ENCODE measurements at places on chromosomes 11 and 22.

DNA sequence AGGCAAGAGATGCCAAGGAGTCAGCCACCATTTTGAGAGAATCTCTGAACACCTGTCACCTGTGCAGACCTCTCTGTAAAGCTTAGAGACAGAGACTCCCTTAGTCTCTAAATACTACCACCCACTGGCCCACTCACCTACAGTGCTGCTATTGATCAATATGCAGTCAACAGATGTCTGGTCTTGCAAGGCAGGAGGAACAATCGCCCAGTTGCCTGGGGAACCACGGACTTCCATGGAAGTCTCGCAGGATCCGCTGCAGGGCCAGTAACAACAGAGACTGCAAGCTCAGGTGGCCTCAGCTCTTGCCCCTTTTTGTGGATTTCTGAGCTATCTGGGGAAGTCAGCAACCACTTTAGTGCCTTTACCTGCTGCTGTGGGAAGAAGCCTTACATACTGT is 195.1 kb downstream of the OPCML start:
- no peak for DNase-seq

DNA sequence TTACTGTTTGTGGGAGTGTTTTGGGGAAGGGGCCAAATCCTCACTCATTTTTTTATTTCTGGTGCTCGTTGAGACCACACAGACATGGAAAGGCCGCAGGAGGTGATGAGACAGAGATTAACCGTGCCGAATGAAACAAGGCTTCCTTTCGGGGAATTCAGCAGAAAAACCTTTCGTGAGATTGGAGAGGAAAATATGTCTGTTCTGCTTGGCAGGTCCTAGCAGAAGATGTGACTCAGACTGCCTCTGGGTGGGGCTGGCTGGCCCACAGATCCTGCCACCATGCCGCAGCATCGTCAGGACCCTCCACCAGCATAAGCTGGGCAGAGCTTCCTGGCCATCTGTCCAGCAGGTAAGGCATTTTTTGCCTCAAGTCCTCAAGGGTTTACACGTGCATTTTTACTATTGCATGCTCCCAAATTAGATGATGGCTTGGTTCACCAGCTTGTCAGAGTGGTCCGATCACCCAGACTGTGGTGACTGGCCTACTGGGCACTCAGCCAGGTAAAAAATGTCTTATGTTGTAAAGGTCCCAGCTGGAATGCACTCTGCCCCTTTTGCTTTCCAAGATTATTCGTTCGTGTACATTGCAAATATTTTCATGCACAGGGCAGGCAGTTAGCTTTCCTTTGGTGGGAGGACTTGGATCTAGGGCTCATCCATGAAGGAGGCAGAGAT is 1.5 kb downstream of the DDB2 start:
- DNase-seq = peak; percentile 57

DNA sequence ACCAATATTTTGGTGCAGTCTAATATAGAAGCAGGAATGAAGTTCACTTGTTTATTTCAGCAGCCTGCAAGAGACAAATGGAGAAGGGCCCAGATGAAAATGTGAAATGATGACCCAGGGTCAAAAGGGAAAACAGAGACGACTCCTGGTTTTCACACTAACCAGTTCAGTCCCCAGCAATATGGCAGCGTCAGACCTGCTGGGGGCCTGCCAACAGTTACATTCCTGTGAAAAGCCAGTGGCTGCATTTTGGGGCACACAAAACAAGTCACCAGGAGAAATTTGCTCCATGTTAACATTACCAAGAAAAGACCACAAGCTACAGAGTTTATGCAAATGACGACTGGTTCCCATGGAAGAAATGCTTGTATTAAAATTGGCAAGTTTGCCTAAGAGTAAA is 80.2 kb downstream of the CCDC34 start:
- no peak for DNase-seq

- DNase-seq = no peak
Measured at GRCh38 chr11:88531831-88532230, 194.3 kb upstream of the CTSC start.

DNA sequence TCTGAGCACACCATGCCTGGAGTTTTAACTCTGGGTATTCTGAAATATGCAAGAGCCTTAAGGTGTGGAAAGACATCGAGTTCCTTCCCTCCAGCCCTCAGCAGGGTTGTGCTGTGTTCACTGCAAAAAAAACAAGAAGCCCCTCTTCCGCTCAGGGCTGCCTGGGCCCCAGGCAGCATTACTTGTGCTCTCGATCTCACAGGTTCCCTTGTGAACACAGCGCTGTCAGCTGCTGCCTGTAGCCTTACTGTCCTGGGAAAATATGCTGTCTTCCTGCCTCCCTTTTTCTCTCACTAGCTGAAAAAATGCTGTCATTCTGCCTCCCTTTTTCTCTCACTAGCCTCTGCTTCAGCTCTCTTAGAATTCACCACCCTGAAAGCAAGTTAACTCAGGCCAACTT is 15.7 kb upstream of the TENM4 start:
- no peak for DNase-seq

GRCh38 chr11:6737872-6738466 is 33.8 kb downstream of the OR2AG2 start:
- DNase-seq = peak; percentile 69

DNA sequence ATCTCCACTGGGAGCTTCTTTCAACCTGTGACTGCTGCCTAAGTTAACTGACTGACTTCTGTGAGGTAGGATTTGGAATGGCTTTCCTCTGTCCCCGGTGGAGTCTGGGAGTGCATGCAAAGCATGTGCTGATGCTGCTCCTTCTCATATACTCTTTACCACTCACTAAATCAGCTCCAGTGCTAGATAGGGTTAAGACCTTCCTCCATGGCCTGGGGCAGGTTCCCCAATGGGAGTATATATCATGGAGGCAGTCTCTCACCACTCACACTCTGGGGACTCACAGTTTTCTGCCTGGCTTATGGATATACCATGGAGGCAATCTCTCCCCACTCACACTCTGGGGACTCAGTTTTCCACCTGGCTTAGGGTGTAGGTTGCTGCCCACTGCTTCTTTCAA is 10.1 kb upstream of the FANCF start:
- DNase-seq = no peak
